Spleen (tissue), 13 donors: ENCODE measurements at places on chromosomes 1 and 21.

GRCh38 chr1:187275985-187276575 lies 447.3 kb downstream of the PLA2G4A start:
- no peak for DNase-seq

GRCh38 chr1:112033439-112034120 lies 44.1 kb upstream of the KCND3 start:
- no peak for DNase-seq

DNA sequence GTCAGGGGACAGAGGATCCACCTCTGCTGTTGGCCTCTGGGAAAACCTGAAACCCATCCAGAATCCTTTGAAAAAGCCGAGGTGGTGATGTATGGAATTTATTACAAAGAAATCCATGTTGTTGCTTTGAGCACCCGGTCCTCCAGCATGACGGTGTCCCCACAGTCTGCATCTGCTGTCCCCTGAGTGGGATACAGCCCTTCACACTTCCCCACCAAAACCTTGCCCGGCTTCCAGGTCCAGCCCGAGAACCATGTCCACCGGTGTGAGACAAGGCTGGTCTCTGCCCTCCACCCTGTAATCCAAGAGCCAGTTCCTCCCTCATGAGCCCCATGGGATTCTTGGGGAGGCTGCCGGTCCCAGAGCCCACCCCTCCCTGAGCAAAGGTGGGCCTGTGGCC lies 70.5 kb downstream of the STUM start:
- no peak for DNase-seq

DNA sequence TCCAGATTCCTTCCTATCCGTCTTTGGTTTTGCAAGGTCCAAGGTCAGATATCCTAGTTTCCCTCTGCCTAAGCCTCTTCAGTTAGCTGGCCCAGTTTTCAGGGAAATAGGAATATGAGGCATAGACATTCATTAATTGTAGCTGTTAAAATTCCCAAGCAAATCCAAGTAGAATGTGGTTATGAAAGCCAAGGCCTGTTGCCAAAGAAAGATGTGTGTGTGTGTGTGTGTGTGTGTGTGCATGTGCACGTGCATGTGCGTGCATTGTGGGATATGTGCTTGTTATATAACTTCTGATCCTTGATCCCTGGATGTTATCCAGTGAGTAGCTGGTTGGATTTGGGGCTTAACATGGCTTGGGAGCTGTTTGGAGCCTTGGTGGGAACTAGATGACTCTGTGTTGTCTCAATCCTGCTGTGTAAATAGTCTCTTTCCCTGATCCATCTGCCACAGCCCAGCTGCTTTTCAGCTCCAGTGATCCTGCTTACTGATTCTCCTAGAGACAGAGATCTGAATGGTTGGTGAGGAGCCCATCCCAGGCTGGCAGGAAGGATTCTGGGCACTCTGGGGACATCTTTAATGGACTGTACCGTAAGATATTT lies 70.6 kb upstream of the GCLM start:
- DNase-seq: no peak

GRCh38 chr1:202942426-202942825 lies 15.4 kb upstream of the KLHL12 start:
- DNase-seq: no peak

- DNase-seq: no peak
These were observed 167.3 kb upstream of the KCNJ6 start for GRCh38 chr21:38083535-38083934.

DNA sequence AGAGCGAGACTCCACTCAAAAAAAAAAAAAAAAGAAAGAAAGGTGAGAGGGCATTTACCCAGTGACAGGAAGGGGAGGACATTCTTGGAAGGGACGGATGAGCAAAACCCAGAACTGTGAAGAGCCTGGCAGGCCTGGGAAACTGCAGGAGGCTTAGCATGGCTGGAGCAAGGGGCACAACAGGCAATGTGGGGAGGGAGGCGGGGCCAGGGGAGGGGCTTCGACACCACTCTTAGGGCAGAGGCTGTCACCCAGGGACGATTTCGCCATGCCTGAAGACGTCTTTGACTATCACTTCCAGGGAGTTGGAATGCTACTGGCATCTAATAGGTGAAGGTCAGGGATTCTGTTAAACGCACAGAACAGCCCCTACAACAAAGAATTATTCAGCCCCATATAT lies 184.0 kb downstream of the HUNK start:
- no peak for DNase-seq

DNA sequence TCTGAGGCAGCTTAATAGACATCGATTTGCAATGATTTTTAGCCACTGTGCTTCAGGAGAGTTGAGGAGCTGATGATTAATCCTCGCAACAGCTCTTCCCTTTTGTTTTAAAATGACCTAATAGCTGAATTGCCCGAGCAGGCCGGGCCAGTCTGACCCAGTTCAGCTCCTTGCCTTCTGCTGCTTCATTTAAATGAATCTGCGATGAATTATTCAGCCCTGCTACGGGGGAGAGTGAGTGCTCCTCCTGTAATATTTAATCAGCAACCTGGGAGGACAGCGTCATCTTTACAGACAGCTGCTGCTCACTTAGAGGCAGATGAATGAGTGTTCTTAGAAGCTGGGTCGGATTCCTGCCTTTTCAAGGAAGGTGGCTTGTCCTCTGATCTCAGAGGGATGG lies 325.1 kb downstream of the CAMTA1 start:
- DNase-seq: no peak

GRCh38 chr1:163048869-163049268 lies 20.3 kb upstream of the RGS4 start:
- no peak for DNase-seq

- DNase-seq: no peak
These were observed 18.9 kb downstream of the SHISAL2A start for GRCh38 chr1:52651904-52652303.

- no peak for DNase-seq
These were observed 61.7 kb downstream of the ARID4B start for GRCh38 chr1:235266325-235266724.

- no peak for DNase-seq
These were observed 104.1 kb upstream of the SLC25A33 start for GRCh38 chr1:9435153-9435636.
